T-helper 9 cell (primary cell): ENCODE measurements at places on chromosomes 4 and X.

DNA sequence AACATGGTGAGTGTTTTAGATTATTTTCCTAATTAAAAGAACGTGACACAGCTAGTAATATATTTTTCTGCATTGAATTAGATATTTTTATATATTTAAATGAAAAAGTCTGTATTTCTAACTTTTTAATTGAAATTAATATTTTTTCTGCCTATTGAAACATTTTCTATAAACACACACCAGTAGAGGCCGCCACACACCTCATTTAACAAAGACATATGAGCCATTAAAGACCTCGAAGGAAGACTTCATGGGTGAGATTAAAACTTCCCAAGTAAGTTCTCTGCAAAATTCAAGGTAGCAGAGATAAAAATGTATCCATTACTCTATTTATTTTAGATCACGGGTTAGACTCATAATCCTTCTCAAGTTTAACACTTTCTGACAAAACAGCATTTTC, 8.3 kb downstream of the SLITRK2 start:
- DNase-seq = no peak

- DNase-seq = no peak
Observed at GRCh38 chrX:47579537-47579936, 2.7 kb upstream of the TIMP1 start.

DNA sequence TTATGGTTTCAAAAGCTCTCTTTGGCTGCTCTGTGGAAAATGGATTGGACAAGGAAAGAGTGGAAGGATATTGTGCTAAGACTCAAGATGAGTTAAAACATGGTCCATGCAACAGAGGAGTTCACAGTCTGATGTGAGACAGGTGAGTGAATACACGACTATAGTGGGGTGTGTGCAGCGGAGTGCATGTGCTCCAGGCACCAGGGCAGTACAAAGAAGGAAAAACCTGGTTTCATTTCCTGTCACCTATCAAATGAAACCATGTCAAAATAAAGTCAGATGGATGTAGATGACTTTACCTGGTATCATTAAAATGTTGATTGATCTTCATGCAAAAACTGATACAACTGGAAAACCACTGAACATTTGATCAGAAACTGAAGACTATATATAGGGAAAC, 241.0 kb upstream of the RASGEF1B start:
- DNase-seq = no peak

DNA sequence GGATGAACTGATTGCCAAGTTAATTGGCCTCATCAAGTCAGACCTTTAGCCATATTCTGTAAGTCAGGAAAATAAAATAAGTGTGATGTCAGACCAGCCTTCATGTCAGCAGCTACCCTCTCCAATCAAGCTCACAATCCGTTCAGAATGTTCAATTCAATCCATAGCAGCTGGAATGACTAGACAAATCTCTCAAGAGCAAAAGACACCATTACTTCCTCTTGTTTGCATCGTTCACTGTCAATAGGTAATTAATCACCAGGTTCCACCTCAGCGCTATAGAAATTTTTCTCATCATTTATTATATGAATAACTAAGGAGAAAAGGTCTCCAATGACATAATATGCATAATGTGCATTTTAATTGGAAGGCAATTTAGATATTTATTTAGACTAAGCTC, 321.0 kb upstream of the GRIA3 start:
- DNase-seq = no peak

DNA sequence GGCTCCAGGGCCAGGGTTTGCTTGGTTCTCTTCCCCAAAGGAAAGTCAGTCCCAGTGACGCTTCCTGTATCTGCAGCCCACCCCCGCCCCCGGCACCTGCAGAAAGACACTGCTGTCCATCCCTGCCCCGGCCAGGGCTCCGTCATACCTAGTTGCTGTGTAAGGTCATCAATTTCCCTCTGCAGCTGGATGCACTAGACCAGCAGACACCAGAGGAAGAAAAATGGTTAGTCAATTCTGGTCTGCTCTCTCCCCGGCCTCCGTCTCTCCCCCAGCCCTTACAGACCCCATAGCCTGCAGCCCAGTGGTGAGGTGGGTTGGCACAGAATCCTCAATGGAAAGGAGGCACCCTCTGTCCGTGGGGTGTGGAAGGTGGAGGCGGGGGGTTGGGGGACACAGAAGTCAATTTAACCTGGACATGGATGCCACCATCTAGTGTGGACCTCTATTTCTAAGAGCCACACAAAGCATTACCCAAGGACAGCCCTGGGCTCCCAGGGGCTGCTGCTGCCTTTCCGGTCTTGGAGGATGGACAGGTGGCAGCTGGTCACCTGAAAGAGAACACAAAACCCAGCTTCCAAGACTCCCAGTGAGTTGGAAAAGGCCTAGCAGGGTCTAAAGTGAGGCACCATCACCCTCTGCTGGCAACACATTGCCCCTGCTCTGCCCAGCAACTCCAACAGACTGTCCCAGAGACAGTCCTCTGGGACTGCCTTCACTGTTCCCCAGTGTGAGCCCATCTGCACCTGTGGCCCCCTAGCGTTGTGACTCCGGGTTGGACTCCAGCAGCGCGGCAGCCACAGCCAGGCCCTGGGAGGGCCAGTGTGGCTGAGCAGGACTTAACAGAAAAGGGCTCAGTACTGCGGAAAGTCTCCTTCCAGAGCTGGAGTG, 40.2 kb upstream of the NHSL2 start:
- DNase-seq = no peak

DNA sequence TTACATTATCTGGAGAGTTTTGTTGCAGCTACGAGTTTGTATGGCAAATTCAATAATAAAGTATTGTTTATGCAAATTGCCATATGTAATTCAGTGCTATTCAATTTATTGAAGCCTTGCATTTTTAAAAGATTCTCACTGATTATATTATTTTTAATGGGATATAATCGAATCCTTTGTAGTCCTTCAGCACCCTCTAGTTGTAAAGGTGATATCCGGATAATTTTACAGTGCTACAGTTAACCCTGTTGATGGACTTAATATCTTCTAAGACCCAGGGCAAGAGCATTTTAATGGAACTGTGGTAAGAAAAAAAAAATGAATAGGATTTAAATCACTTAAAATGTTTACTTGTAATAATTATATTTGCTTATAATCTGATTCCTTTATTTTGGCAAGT, 48.5 kb upstream of the GRIA2 start:
- no peak for DNase-seq

DNA sequence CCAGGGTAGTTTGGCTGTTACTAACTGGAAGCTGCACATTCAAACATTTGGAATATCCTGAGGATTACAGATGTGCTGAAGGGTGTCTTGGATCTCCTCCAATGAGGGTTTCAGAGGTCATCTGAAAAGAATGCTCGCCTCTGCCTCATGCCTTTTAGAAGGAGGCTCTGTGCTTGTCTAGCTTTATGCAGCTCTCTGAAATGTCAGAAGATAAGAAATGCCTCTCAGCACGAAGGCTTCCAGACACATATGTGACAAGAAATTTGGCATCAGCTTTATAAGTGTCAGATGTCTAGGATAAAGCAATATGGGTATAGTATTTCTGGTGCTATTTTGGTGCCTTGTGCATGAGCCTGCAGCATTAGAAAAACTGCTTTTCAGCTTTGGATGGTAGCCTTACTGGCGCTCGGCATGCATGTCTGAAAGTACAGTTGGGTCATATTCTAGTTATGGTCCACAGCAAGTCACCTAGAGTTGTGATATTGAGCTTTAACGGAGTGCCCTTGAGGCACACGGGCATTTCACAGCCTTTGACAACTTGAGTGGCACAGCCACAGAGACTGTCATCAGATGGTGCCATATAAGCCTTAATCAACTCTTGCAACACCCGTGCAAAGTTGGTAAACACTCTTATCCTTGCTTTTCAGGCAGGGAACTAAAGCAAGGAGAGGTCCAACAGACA, 70.8 kb upstream of the PGRMC2 start:
- DNase-seq = no peak

- DNase-seq = no peak
Observed at GRCh38 chrX:46698691-46699090, 60.2 kb downstream of the SLC9A7 start.

- no peak for DNase-seq
Observed at GRCh38 chr4:38687571-38688011, 23.6 kb downstream of the KLF3 start.

- DNase-seq = no peak
Observed at GRCh38 chr4:19401301-19402080, 850.2 kb upstream of the SLIT2 start.

DNA sequence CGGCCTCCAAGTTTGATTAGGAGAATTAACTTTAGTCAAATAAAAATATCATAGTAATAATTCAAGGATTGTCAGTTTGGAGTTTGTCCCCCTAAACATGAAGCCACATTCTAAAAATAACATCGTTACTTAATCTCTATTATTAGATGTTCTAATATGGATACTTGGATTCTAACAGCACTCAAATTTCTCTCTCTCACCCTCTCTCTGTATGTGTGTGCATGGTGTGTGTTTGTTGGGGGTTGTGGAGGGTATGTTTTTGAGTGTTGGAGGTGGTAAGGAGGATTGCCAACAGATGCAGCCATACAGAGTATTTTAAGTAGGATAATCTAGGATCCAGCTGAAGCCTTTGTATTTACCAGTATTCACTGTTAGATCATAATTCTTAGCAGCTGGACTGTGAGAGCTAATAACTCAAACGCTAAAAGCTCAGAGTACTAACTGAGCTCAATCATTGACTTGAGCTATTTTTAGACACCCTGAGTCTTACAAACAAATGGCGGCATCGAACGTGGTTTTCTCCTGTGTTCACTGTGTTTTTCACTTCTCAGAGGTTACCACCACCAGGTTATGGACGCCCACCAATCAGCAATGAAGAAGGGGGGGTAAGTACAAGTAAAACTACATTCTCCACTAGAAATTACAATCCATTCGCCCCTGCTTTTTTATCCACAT, 8.8 kb downstream of the ENAM start:
- no peak for DNase-seq

- no peak for DNase-seq
Observed at GRCh38 chr4:26782830-26783202, 77.8 kb upstream of the STIM2 start.
